ENCODE measurements at places on chromosomes 13 and 19. TPM values are rescaled to one million over a fixed set of nuclear protein-coding genes. Genes with fewer than 3 reads are reported as not detected.

DNA sequence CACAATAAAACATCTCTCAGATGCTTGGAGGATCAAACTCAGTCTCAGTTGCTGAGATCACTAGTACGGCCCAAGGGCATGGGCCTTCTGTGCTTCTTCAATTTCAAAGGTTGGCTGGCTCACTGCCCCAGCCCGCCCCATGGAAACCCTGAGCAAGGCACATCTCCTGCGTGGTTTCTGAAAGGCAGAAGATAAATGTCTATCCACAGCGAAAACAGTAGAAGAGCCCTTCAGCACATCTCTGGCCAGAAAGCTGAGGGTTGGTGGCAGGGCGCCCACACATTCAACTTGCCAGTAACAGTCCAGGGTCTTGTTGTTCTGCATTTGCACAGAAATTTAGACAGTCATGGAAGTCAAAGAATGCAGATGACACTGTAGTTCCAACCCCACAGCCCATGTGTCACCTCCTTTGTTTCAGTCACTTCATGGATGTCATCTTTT, 24.0 kb upstream of the KATNAL1 start:
- DNase-seq = no peak

DNA sequence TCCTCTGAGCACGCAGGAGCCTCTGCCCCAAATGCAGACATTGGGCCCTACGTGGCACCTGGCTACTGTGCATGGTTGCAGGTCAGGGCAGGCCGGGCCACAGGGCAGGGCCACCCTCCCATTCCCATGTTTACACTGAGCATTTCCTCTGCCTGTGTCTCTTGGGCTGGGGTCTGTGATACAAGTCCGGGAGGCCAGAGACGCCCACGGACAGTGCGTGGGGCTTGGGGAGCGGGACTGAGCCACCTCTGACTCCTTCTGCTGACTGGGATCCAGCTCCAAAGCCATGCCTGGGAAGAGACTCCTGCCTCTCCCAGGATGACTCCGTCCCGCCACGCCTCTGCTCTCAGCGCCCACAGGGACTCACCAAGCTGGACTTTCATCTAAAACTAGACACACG, 18.8 kb downstream of the GAS6 start:
- no peak for DNase-seq

DNA sequence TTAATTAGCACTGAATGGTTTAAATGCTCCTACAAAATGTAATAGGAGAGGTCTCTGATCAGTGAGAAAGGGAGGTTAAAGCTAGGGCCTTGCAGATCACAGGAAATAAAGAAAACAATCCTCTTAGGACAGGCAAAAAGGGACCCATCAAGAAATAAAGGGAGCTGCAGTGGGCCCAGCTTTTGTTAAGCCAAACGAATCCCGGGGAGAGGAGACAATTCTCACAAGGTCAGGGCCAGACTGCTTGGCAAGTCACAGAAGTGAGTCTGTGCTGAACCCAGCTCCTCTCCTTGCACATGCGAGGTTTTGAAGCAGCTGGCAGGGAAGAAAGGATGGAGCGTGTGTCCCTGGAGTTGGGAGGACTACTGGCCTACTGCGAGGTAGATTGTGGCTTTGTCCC, 285.8 kb downstream of the COG6 start:
- DNase-seq = no peak

Gene ZNF566
- 5.8 TPM for total RNA-seq

Measured in GM12878 (cell line).